Upper lobe of right lung (tissue), 1 donor: ENCODE measurements at places on chromosomes 5 and 9. TPM values are rescaled to one million over a fixed set of nuclear protein-coding genes. Genes with fewer than 3 reads are reported as not detected.

GRCh38 chr5:9209846-9210492 is 335.9 kb downstream of the SEMA5A start:
- no peaks in the 10 kb centered on the region for H3K36me3 ChIP-seq
- H3K4me3 ChIP-seq, result no peak overlapping the region
- no peak overlapping the region for H3K27ac ChIP-seq
- H3K4me1 ChIP-seq, result no peaks in the 10 kb centered on the region

DNA sequence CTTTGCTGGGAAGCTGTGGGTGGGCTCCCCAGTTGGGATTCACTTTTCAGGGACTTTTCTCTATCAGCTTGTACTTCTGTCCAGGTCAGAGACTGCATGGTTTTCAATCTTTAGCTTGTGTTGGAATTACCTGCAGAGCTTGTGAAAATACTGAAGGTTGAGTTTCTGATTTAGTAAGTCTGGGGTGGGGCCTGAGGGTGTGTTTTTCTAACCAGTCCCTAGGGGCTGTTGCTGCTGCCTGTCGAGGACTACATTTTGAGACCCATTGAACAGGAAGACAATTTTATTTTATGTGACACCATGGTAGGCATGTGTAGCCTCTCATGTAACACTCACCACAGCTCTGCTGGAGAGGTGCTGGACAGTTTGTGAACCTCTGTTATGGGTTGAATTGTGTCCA is 14.7 kb upstream of the MLANA start:
- H3K36me3 ChIP-seq, result no peaks in the 10 kb centered on the region
- no peak overlapping the region for H3K27ac ChIP-seq
- H3K4me3 ChIP-seq, result no peak overlapping the region

GRCh38 chr5:115202952-115203351 is 33.2 kb upstream of the TRIM36 start:
- no peaks in the 10 kb centered on the region for H3K27me3 ChIP-seq
- DNase-seq, result no peak
- H3K4me3 ChIP-seq, result no peak overlapping the region
- no peaks in the 10 kb centered on the region for H3K4me1 ChIP-seq

GRCh38 chr5:112914584-112914983 is 7.4 kb downstream of the REEP5 start:
- H3K4me1 ChIP-seq, result peaks cover 36% of the 10 kb centered on the region
- no peak overlapping the region for H3K27ac ChIP-seq
- no peaks in the 10 kb centered on the region for H3K27me3 ChIP-seq
- no peak overlapping the region for H3K4me3 ChIP-seq
- no peak for DNase-seq
- H3K36me3 ChIP-seq, result peaks cover 57% of the 10 kb centered on the region

DNA sequence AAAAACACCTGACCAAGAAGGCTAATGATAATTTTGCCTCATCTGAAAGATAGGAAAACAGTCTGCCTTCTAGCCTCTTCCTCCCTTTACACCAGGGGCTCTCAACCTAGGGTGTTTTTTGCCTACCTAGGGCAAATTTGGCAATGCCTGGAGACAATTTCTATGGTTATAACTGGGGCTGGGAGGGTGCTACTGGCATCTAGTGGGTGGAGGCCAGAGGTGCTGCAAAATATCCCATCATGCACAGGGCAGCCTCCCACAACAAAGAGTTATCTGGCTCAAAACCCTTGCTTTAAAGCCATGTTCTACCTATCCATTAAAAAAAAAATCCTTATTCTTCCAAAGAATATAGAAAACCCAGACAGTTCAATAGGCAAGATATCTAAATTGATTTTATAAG is 45.0 kb upstream of the NR3C1 start:
- no peaks in the 10 kb centered on the region for H3K27me3 ChIP-seq
- DNase-seq, result no peak
- no peaks in the 10 kb centered on the region for H3K4me1 ChIP-seq
- H3K4me3 ChIP-seq, result no peak overlapping the region
- H3K27ac ChIP-seq, result no peak overlapping the region

DNA sequence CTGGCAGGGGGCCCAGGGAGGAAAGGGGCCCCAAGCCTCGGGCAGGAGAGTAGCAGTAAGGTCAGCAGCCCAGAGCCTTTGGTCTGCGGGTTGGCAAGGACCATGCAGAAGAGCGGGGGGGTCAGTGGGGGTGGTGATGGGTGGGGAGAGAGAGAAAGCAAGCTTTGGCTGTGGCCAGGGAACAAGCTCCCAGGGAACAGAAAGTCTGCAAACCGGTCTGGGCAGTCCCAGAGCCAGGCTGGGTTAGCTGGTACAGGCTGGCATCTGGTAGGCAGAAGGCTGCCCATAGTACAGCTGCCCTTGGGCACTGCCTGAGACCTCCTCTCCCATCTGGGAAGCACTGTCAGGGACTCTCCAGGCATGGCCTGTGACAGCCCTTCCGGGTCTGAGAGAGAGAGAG is 10.5 kb upstream of the EPB41L4B start:
- DNase-seq, result peak; percentile 93
- H3K36me3 ChIP-seq, result no peaks in the 10 kb centered on the region
- no peak overlapping the region for H3K27ac ChIP-seq
- H3K27me3 ChIP-seq, result no peaks in the 10 kb centered on the region
- peaks cover 11% of the 10 kb centered on the region for H3K4me1 ChIP-seq
- H3K4me3 ChIP-seq, result no peak overlapping the region

DNA sequence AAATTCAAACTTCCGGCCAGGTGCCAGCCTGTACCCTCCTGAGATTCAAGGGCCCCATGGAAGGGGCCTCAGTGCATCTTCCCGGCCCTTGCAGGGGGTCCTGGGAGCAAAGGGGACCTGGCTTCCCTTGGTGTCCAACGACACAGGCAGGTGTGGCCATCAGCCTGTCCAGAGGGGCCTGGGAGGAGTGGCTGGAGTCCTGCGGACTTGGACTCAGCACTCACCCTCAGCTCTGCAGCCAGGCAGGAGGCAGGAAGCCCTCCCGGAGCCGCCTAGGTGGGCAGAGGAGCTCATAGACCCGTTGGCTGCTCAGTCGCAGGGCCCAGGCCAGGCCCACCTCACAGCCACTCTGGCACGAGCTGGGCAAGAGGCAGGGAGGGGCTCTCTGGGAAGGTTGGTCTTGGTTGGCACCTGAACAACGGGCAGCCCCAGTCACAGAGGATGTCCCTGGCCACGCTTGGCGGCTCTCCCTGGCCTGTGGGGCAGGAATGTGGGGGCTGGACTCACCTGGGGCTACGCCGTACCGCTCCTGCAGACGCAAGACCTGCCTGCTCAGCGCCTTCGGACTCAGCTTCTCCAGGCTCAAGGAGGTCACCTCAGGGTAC is 53.8 kb upstream of the NRARP start:
- H3K4me3 ChIP-seq, result no peak overlapping the region
- no peak overlapping the region for H3K27ac ChIP-seq
- H3K4me1 ChIP-seq, result peaks cover 9% of the 10 kb centered on the region
- H3K27me3 ChIP-seq, result no peaks in the 10 kb centered on the region
- H3K36me3 ChIP-seq, result no peaks in the 10 kb centered on the region

GRCh38 chr9:120860083-120860482 is 16.9 kb downstream of the PHF19 start:
- H3K36me3 ChIP-seq, result peaks cover 41% of the 10 kb centered on the region
- H3K4me1 ChIP-seq, result no peaks in the 10 kb centered on the region
- H3K4me3 ChIP-seq, result no peak overlapping the region
- DNase-seq, result no peak
- H3K27me3 ChIP-seq, result no peaks in the 10 kb centered on the region

GRCh38 chr9:93682155-93682968 is 106.0 kb downstream of the PHF2 start:
- H3K4me1 ChIP-seq, result no peaks in the 10 kb centered on the region
- peak; percentile 79 for DNase-seq
- no peaks in the 10 kb centered on the region for H3K27me3 ChIP-seq
- H3K36me3 ChIP-seq, result peaks cover 10% of the 10 kb centered on the region

- no peaks in the 10 kb centered on the region for H3K4me1 ChIP-seq
- H3K36me3 ChIP-seq, result no peaks in the 10 kb centered on the region
- H3K27me3 ChIP-seq, result no peaks in the 10 kb centered on the region
- H3K27ac ChIP-seq, result no peak overlapping the region
Observed at GRCh38 chr9:7289773-7290172, 509.8 kb downstream of the DMAC1 start.

The CDC25C gene
- total RNA-seq, result 0.29 TPM

The MCC gene
- total RNA-seq, result 18.6 TPM

The VCAN gene
- 90.0 TPM for total RNA-seq

The GNAQ gene
- total RNA-seq, result 132 TPM

The IRX4 gene
- not detected for total RNA-seq

The COL23A1 gene
- total RNA-seq, result 2.0 TPM

The NAIP gene
- 28.8 TPM for total RNA-seq

The EIF4E1B gene
- total RNA-seq, result not detected

The PCDHGB6 gene
- 7.5 TPM for total RNA-seq
